ENCODE measurements at places on chromosomes 2 and 18.

DNA sequence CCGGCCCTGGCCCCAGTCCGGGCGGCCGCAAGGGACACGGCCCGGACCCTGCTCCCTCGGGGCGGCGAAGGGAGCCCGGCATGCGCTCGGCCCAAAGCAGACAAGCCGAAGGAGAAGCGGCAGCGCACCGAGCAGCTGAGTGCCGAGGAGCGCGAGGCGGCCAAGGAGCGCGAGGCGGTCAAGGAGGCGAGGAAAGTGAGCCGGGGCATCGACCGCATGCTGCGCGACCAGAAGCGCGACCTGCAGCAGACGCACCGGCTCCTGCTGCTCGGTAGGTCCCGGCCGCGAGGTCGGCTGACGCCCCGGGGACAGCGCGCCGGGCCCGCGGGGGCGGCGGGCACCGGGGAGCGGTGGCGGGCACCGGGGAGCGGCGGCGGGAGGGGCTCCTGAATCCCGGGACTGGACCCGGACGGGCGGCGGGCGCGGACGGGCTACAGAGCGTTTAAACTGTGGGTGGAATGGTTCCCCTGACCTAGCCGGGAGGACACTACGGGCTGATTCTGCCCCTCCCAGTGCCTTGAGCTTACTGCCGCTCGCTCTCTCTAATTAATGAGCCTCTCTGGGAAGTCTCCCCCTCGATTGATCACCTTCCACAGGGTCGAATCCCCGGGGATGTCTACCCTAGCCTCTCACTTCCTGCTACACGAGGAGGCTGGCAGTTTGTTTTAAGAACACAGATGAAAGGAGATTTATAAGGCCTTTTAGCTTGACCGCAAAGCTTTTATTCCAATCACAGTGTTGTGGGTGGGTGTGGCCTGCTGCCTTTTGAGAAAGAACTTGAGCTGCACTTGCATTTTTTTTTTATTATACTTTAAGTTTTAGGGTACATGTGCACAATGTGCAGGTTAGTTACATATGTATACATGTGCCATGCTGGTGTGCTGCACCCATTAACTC is 853 bp downstream of the GNAL start:
- peak; percentile 2 for DNase-seq

DNA sequence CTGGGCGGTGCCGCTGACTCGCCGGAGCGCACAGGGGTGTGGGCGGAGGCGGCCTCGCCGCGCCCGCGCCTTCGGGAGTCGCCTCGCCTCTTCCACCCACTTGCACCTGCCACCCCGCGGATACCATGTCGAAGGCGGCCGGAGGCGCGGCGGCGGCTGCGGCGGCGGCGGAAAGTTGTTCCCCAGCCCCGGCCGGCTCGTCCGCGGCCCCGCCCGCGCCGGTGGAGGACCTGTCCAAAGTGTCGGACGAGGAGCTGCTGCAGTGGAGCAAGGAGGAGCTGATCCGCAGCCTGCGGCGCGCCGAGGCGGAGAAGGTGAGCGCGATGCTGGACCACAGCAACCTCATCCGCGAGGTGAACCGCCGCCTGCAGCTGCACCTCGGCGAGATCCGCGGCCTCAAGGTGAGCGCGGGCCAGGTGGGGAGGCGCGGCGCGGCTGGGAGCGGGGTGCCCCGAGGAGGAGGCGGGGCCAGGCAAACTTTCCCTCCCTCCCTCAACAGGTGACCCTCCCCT is 766 bp downstream of the CCDC85A start:
- DNase-seq, result no peak

GRCh38 chr2:132979339-132980093 is 309.5 kb upstream of the LYPD1 start:
- no peak for DNase-seq

- DNase-seq, result no peak
Observed at GRCh38 chr2:117956036-117956796, 57.7 kb downstream of the CCDC93 start.

DNA sequence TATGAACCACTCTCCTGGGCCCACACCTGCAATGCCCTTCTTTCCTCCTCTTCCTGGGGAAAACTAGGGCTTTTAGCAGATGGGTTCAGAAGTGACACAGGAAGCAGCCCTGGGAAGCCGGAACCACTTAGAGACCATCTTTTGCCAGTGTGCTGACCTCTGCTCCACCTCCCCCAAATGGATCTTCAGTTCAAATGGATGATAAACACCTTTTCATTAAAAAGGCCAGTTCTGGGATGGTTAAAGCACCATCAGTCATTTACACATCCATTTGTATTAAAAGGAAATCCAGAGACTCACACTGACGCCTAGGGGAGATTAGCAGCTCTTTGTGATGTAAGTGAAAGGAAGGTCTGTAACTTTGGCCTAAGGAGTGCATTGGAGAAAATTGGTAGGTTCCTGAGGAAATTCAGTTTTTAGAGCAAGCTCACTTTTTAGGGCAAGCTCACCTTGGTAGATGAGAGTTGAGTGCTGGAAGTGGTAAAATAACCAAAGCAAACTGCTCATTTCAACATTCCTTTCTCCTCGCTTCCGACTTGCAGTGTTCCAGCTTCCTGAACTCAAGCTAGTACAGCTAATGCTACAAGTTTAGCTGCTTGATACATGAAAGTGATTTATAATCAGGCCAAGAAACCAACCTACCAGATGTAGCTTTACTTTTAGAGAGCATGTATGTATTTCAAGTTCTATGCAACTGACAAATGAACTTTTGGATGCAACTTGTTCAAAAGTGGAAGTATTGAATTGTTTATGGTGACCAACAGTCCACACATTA is 47.7 kb downstream of the ACTR2 start:
- no peak for DNase-seq

GRCh38 chr18:61732854-61733253 is 160.0 kb downstream of the RNF152 start:
- no peak for DNase-seq

GRCh38 chr2:221676566-221677172 is 104.6 kb upstream of the EPHA4 start:
- DNase-seq, result no peak

DNA sequence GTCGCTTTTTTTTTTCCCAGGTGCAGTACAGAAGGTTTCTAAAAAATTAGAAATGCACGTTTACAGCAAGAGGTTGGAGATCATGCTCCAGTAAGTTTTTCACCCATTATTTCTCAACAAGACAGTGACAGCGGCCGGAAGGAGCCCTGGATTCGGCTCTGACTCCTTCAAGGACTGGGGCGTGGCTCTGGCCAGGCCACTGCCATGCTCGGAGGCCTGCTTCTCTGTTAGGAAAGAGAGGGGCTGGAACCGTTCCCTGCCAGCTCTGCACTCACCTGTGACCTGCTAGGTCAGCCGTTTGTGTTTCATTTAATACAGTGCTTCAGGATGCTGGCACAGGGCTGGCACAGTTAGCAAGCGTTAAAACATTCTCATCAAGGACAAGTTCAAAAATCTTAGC is 6.7 kb upstream of the IAH1 start:
- DNase-seq, result no peak

GRCh38 chr2:204315236-204315662 is 230.0 kb upstream of the PARD3B start:
- no peak for DNase-seq

DNA sequence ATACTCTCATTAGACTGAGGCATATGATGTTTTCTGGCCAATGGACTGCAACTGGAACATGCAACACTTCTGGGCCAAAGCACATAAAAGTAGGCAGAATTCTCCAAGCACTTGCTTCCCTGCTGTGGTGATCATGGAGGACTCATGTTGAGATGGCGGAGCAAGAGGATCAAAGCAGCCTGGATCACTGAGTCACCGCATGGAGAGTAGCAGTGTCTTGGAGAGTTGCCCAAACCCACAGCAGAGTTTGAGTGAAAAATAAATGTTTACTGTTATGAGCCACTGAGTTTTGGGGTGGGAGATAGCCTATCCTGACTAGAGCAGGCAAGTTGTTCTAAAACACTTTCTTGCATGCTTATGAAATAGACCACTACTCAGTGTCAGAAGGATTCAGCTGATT is 359.5 kb downstream of the ZNF521 start:
- DNase-seq, result no peak

- peak; percentile 60 for DNase-seq
Observed at GRCh38 chr2:70132244-70133126, 45.2 kb downstream of the PCBP1 start.

DNA sequence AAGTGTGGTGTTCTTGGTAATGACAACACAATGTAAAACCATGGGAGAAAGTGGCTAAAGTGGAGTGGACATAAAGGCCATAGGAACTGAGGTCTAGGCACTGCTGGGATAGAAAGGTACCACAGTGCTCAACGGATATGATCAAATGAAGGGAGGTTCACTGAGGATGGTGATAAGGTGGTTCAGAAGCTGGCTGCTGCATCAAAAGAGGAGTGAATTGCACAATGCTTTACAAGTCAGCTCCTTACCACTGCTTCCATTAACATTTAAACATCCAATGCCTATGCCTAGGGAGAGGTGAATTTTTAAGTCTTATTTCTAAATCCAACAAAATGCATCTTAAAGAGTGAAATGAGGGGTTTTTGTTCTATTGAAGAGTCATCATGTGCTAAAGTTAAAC is 100.1 kb upstream of the ITGB6 start:
- DNase-seq, result no peak

GRCh38 chr18:23094411-23095190 is 40.7 kb upstream of the CABLES1 start:
- no peak for DNase-seq

GRCh38 chr2:69741575-69742321 is at the start of gene ANXA4:
Gene ANXA4, plus strand, starts transcription at chr2:69742134. Its CDS starts 39,432 bp downstream, at chr2:69781566.
- DNase-seq, result peak; percentile 72

GRCh38 chr2:64090264-64090663 is 54.0 kb downstream of the PELI1 start:
- DNase-seq, result no peak

GRCh38 chr2:230925879-230926765 is 1.1 kb upstream of the GPR55 start:
- no peak for DNase-seq

DNA sequence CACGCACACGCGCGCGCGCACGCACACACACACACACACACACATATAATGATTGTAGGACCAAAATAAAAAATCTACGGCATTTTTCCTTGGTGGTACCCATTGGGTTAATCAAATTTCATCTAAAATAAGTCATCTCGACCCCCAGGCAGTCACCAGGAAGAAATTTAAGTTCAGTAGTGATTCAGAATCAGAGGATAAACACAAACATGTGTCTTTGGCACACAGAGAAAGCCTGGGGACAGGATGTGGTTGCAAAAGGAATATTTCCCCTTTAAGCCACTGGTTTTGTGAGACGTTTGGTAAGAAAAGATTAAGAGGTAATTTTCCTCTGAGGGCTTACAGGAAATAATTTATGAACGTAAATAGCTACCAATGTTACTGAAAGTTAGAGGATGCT is 171.6 kb upstream of the PIEZO2 start:
- peak; percentile 77 for DNase-seq

- DNase-seq, result no peak
Observed at GRCh38 chr2:215277944-215278343, 33.9 kb upstream of the ATIC start.

GRCh38 chr2:109364217-109364616 is 235.2 kb downstream of the SH3RF3 start:
- no peak for DNase-seq

- DNase-seq, result no peak
Observed at GRCh38 chr2:226911932-226912331, 76.1 kb downstream of the RHBDD1 start.

DNA sequence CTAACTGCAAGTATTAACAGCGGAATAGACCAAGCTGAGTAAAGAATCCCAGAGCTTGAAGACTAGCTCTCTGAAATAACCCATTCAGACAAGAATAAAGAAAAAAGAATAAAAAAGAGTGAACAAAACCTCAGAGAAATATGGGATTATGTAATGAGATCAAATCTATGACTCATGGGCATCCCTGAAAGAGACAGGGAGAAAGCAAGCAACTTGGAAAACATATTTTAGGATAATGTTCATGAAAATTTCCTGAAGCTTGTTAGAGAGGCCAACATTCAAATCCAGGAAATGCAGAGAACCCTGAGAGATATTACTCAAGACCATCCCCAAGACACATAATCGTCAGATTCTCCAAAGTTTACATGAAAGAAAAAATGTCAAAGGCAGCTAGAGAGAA is 17.3 kb downstream of the PFN4 start:
- no peak for DNase-seq

GRCh38 chr2:4502230-4502843 is 799.0 kb downstream of the DCDC2C start:
- no peak for DNase-seq

DNA sequence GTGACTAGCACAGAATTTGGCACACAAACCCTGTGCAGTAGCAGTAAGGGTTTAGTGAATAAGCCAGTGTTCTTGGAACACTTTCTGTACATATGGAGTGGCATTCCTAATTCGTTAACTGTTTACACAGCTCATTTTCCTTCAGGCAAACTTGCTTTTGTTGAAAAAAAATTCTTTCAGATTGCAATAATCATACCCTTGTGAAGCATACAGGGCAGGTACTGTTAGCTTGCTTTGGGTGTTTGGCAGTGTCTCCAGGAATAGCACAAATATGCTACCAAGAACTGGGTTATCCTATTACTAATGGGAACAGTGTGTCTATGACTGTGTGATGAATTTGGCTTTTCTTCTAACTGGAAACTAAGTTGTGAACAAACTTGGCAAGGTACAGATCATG is 33.4 kb downstream of the UGP2 start:
- DNase-seq, result no peak

- DNase-seq, result no peak
Observed at GRCh38 chr2:112996635-112997034, 8.6 kb upstream of the IL36A start.

DNA sequence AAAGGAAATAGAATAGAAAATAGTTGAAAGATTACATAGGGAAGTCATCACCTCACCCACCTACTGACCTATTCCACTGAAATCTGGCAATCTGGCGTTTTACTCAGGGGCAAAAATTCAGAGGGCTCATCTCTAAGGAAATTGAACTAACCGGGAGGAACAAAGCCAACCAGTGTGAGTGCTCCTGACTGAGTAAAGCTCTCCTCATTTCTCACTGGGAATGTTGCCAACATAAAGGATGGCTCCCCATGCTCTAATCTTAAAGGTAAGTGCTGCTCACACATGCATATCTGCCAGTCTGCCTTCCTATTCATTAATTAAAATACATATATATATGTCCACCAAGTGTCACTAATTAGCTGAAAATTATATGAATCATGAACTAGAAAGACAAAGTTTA is 13.5 kb upstream of the DOK6 start:
- DNase-seq, result no peak

- DNase-seq, result no peak
Observed at GRCh38 chr2:158577141-158577540, 120.4 kb downstream of the PKP4 start.

Measured in SW 1271 (cell line).